ENCODE measurements at places on chromosomes 13 and 19.

DNA sequence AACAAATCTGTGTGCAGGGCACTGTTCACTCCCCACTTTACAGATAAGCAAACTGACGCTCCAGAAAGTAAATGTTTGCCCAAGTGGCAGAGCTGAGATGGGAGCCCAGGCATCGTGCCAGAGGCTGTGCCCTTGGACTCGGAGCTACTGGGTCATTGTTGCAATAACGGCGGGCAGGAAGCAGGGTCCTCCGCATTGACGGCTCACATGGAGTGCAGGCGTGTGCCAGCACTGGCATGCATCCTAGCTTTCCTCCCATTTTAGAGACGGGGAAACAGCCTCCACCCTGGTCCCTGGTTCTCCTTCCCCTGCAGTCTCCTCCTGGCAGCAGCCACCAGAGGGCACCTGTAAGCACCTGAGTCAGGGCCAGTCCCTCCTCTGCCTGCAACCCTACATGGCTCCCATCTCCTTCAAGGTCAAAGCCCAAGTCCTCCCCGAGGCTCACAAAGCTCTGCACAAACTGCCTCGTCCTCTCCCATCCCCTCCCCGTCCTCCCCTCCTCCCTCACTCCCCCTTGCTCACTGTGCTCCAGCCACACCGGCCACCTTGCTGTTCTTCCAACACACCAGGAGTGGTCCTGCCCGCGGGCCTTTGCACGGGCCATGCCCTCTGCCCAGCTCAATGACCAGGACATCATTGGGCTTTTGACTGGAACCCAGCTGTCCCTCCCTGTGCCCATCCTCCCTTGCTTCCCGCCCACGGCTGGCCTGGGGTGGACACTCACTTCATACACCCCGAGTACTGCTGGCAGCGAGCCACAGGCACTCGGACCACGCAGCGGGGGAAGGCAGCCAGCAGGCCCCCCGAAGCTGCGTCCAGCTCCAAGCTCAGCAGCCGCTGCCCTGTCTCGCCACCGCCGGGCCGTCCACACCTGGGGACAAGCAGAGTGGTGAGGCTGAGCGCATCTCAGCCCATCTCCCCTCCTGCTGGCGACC is 7.7 kb upstream of the LRG1 start:
- no peak for DNase-seq

- no peak for DNase-seq
Measured at GRCh38 chr13:33070713-33071112, 54.5 kb downstream of the KL start.

DNA sequence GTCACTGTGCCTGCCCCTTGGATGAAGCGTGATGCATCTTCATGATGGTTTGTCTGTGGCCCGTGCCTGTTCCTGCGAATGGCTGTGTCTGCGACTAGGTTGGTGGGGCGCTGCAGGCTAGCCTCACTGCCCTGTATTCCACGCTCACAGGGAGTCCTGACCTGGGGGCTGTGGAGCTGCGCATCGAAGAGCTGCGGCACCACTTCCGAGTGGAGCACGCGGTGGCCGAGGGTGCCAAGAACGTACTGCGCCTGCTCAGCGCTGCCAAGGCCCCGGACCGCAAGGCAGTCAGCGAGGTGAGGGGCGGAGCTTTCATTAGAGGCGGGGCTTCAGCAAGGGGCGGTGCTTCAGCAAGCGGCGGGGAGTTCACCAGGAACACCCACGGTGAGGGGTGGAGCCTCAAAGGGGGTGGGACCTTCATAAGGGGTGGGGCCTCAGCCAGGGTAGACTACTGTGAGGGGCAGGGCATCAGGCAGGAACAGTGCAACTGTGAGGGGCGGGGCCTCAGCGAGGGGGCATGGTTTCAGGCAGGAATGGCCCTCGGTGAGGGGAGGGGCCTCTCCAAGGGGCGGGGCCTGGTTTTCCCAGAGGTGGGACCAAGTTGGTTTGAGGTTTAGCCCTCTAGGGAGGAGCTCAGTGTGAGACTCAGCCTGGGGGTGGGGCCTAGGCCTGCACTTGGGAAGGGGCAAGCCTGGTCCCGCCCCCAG is 17.2 kb downstream of the PKN1 start:
- DNase-seq = peak; percentile 26

- DNase-seq = no peak
Measured at GRCh38 chr19:17764348-17764747, 13.1 kb downstream of the FCHO1 start.

GRCh38 chr19:45078390-45079062 is 534 bp upstream of the GEMIN7 start:
- DNase-seq = no peak

DNA sequence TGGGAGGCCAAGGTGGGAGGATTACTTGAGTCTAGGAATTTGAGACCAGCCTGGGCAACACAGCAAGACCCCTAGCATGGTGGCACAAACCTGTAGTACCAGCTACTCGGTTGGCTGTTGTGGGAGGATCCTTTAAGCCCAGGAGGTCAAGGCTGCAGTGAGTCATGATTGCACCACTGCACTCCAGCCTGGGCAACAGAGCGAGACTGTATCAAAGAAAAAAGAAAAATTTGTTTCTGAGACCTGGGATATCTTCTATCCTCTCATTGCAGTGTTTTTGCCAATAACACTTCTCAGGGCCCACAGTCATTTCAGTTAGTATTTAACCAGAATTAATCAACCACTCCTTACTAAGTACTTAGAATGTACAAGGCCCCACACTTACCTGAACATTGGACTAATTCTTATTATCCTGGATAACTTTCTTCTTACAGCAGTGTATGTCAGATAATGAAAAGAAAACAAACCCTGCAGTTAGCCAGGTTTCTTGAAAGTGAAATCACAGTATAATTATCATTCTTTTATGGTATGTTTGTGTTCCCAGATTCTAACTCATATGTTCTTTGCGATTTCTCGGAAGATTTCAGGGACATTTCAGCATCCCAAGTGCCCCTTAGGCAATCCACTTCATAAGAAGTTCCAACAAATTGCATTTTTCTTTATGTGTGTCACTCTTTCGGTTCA is 75.6 kb upstream of the KLF5 start:
- no peak for DNase-seq

DNA sequence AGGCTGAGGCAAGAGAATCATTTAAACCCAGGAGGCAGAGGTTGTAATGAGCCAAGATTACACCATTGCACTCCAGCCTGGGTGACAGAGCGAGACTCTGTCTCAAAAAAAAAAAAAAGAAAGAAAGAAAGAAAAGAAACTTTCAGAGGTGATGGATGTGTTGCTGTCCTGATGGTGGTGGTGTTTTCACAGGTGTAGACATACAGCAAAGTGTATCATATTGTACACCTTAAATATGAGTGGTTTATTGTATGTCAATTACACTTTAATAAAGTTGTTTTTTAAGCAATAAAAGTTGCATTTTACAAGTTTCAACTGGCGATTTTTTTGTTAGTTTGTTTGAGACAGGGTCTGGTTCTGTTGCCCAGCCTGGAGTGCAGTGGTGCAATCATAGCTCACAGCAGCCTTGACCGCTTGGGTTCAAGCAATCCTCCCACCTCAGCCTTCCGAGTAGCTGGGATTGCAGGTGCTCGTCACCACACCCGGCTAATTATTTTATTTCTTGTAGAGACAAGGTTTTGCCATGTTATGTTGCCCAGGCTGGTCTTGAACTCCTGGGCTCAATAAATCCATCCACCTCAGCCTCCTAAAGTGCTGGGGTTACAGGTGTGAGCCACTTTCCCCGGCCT is 13.5 kb upstream of the INSR start:
- no peak for DNase-seq

GRCh38 chr13:53098455-53098854 is 69.8 kb downstream of the OLFM4 start:
- no peak for DNase-seq

DNA sequence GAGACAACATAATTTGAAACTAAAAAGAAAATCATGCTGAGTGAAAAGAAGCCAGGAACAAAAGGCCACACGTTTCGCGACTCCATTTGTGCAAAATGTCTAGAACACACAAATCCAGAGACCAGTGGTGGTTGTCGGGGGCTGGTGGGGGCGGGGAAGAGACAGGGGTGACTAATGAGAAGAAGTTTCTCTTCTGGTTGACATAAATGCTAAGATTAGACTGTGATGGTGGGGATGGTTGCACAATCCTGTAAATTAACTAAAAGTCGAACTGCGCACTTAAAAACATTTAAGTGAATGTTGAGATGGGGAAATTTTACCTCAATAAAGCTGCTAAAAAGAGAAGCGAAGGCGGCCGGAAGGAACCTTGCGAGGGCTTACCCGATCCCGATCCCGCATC is 7.1 kb downstream of the AKAP8 start:
- DNase-seq = no peak

GRCh38 chr19:15028490-15028889 is 20.8 kb upstream of the CASP14 start:
- no peak for DNase-seq

DNA sequence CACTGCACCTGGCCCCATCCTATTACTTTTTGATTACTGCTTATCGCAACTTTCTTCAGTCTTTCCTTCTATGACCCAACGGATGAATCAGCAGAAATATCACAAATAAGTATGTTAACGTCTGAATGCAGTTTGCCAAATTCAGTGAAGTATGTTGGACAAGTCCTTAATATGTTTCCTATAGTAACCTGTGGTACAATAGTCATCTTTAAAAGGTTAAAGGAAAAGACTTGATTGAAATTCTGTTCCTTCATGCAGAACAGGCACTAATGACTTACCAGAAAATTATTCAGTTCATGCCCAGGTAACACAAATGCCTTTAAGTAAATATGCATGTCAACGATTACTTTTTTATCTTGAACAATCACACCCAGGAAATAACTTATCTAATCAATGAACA is 242.6 kb downstream of the KCTD12 start:
- DNase-seq = no peak

GRCh38 chr13:39603424-39603947 is 493 bp upstream of the LHFPL6 start:
- DNase-seq = no peak

- peak; percentile 54 for DNase-seq
Measured at GRCh38 chr19:46602392-46603194, 1.5 kb downstream of the CALM3 start.

- DNase-seq = no peak
Measured at GRCh38 chr13:43757266-43757665, 29.5 kb downstream of the ENOX1 start.

DNA sequence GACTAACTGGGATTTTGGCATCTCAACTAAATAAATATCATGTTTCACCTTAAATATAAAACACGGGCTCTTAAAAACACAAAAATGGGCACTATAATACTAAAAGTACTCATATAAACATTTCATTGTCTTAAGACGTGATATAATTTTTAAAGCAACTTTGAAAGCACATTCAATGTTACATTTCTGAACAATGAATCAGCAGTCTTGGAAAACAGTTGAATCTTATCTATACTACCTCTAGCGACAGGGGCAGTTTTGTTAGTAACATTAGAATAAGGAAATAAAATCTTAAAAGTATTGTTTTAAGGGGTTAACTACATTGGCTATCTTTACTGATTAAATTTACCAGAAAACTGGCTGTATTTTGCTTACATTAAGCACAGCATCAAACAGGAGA is 156.9 kb downstream of the UGGT2 start:
- DNase-seq = no peak

DNA sequence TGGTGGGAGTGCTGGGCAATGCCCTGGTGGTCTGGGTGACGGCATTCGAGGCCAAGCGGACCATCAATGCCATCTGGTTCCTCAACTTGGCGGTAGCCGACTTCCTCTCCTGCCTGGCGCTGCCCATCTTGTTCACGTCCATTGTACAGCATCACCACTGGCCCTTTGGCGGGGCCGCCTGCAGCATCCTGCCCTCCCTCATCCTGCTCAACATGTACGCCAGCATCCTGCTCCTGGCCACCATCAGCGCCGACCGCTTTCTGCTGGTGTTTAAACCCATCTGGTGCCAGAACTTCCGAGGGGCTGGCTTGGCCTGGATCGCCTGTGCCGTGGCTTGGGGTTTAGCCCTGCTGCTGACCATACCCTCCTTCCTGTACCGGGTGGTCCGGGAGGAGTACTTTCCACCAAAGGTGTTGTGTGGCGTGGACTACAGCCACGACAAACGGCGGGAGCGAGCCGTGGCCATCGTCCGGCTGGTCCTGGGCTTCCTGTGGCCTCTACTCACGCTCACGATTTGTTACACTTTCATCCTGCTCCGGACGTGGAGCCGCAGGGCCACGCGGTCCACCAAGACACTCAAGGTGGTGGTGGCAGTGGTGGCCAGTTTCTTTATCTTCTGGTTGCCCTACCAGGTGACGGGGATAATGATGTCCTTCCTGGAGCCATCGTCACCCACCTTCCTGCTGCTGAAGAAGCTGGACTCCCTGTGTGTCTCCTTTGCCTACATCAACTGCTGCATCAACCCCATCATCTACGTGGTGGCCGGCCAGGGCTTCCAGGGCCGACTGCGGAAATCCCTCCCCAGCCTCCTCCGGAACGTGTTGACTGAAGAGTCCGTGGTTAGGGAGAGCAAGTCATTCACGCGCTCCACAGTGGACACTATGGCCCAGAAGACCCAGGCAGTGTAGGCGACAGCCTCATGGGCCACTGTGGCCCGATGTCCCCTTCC is 10.5 kb downstream of the C5AR1 start:
- no peak for DNase-seq

GRCh38 chr13:27869436-27870095 is 50.2 kb upstream of the PDX1 start:
- DNase-seq = no peak

GRCh38 chr13:23254506-23254905 is 73.7 kb downstream of the SGCG start:
- DNase-seq = no peak

DNA sequence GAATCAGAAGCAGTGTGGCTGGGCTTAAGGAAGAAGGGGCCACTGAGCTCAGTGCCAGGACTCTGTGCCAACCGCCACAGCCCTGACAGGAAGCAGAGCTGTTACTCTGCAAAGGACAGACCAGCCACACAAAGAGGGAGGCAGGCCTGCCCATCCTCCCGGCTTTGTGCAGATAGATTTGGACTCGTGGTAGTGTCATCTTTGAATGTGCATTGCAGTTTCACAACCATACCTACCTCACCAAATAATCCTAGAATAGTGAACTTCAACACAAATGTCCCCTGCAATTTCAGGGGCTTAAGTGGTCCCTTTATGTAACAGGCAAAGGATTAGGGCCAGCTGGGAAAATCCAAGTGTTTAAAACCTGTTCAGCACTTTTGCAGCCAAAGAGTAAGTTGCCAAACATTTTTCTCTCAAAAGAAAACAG is 55.1 kb upstream of the CLDN10 start:
- DNase-seq = no peak

DNA sequence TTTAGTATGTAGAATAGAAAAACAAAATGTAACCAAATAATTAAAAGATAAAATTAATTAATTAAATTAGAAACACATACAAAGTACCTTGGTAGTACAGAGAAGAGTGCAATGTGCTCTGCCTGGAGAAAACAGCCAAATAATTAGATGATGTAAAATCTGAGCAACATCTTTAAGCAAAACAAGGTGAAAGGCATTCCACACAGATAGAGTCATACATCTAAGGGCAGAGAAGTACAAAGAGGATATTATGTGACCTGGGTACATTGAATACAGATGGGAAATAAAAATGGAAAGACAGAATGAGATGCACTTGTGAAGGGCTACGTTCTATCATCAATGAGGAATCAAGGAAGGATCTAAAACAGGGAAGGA is 25.2 kb upstream of the FNDC3A start:
- DNase-seq = no peak

All from stimulated activated CD8-positive, alpha-beta memory T cell treated with anti-CD3 and anti-CD28 coated beads, Interleukin-7, amount 100 ng/mL, for 4 hours (primary cell).